B cell (primary cell): ENCODE measurements at places on chromosomes 1 and 21. TPM values are rescaled to one million over a fixed set of nuclear protein-coding genes. Genes with fewer than 3 reads are reported as not detected.
A peak's percentile ranks its signal among the peaks of the same experiment; 100 is the strongest.

GRCh38 chr1:197774466-197775281 is 606 bp downstream of the DENND1B start:
- peak; percentile 72 for DNase-seq

GRCh38 chr1:109133002-109133706 is 19.2 kb downstream of the ELAPOR1 start:
- DNase-seq: no peak

- DNase-seq: no peak
Observed at GRCh38 chr1:59477286-59477685, 180.4 kb downstream of the FGGY start.

The CYYR1 gene
- not detected in 2 replicates for total RNA-seq

DNA sequence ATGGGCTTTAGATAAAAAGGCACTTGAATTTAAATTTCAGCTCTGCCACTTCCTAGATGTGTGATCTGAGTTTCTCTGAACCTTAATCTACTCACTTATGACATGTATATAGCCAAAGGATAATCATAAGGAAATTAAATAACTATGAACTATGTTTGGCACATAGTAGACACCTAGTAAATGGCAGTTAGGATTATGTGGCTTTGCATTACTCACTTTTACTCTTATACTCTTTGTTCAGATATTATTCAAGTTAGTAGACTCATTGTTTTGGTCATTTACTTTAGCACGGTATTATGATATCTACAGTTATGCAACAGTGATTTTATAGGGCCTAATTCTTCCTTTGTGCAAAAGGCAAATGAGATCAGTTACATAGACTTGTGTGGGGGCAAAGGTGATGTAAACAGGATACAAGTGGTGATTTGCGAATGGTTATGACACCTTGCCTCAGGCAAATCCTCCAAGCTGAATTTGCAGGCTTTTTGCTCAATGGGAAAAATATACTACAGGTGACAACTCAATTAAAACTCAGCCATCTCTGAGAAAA is 297.2 kb upstream of the PBX1 start:
- no peak for DNase-seq

DNA sequence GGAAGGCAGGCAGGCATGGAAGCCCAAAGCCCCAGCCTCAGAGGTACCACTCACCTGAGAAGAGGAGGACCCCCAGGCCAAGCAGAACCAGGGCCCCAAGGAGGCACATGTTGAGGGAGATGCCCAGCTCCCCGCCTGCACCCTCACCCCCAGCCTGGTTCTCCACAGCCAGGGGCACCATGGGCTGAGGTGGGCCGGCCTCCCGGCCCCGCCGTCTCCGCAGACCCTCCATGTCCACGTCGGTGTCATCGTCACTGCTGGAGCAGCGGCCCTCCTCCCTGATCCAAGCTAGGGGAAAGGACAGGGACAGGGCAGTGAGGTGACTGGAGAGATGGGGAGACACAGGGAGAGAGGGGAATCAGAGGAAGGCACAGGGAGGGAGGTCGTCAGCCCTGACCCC is 7.8 kb downstream of the PBXIP1 start:
- DNase-seq: no peak

DNA sequence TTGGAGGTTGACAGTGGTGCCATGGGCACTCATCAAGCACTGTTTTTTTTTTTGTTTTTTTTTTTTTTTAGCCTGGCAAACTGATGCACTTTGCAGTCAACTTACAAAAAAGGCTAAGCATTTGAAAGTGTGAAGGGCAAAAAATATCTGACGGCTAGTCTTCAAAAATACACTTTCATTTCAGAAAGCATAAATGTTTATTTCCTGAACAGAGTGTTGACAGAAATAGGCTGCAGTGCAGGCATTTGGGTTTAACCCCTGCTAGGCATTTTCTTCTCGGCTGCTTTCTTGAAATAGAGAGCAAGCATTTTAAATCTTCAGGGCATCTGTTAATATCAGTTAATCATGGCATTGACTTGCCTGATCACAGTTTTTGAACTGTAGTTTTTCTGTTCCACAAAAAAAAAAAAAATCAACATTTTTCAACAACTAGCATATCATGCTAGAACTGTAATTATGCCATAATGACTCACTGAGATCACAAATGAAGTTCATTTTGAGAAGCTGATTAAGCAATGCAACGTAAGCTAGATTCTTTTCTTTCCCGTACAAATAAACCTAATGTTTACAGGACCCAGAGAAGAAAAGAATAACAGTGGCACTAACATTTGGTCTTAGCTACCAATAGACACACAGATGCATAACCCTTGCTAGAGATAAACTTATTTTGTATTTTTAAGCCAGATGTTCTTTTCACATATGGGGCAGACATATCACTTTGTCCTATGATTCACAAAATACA is 100.4 kb upstream of the USH2A start:
- DNase-seq: no peak

The PRAMEF12 gene
- not detected in 2 replicates for total RNA-seq
